Kidney glomerular epithelial cell (primary cell): ENCODE measurements at places on chromosomes 13 and 19.

- DNase-seq: no peak
Observed at GRCh38 chr19:29836409-29836825, 24.6 kb downstream of the CCNE1 start.

DNA sequence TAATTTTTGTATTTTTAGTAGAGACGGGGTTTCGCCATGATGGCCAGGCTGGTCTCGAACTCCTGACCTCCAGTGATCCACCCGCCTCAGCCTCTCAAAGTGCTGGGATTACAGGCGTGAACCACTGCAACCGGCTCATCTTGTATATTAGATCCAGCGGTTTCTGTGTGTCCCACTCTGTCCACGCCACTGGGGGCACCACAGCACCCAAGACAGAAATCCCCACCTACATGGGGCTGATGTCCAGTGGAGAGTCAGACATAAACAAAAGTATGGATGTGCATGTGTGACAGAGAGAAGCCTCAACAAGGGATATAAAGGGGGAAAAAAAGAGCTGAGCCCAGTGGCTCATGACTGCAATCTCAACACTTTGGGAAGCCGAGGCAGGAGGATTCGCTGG is 65.8 kb upstream of the ADGRE5 start:
- DNase-seq: no peak

GRCh38 chr19:58332697-58333096 is 5.9 kb downstream of the ZSCAN22 start:
- DNase-seq: no peak

DNA sequence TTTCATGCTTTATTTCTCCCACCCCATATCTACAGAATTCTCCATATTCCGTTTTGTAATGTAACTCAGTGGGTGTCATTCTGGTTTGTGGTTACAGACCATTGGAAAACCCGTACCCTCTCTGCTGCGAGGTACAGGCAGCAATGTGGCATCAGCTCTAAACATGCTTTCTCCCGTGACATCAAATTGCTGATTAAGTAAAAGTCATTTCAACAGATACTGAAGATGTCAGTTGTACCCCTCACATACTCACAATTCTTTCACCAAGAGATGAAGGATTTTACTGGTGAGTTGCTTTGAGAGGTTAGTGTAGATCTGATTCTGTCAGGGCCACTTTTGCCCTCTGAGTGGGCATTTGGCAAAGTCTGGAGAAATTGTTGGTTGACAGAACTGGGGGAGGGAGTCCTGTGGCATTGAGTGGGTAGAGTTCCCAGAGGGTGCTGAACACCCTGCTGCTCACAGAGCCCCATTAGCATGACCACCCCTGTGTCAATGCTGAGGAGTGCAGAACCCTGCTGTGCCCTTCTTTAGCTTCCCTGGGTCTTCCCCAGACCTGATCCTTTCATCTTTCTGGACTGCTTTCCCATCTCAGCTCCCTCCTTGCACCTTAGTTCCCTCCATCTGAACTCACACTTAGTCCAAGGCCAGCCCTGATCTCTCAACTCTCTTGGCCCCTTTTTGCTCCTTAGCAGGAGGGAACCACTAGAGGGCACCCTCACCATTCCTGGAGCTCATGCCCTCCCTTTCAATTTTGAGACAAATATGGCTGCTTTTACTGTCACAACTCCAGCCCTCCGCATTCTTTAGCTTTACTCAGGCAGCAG is 39.9 kb upstream of the CEACAM8 start:
- DNase-seq: peak; percentile 6

- no peak for DNase-seq
Observed at GRCh38 chr13:58889474-58889873, 1257.9 kb downstream of the PCDH17 start.

DNA sequence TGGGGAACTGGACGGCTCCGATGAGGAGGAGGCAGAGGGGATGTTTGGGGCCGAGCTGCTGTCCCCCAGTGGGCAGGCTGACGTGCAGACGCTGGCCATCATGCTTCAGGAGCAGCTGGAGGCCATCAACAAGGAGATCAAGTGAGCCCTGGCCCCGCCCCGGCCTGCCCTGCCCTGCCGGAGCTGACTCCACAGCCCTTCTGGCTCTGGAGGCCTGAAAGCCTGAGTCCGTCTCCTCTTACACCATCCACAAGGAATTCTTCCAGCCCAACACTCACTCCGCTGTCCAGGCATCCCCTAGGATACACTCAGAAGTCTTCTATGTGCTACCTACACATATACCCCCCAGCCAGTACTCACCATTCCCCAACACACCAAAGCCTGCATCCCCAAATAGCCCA is 17.4 kb downstream of the PPFIA3 start:
- no peak for DNase-seq
